ENCODE measurements at places on chromosomes 2 and 18.
A peak's percentile ranks its signal among the peaks of the same experiment; 100 is the strongest.

DNA sequence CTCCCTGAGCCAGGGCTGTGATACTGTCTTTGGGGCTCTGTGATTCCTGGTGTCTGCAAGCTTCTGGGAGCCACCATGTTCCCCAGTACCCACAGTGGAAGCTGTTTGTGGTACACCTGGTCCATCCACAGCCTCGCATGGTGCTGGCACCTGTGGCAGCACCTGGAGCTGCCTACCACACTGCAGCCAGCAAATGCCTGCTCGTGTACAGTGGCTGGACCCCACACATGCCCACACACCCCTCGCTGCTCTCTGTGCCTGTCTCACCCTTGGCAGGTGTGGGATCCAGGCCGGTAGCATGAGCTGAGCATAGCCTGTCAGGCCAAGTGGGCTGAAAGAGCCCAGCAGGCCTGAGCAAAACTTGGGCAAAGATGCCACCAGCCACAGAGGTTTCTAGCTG, 41.8 kb upstream of the CSRNP3 start:
- no peak for DNase-seq

DNA sequence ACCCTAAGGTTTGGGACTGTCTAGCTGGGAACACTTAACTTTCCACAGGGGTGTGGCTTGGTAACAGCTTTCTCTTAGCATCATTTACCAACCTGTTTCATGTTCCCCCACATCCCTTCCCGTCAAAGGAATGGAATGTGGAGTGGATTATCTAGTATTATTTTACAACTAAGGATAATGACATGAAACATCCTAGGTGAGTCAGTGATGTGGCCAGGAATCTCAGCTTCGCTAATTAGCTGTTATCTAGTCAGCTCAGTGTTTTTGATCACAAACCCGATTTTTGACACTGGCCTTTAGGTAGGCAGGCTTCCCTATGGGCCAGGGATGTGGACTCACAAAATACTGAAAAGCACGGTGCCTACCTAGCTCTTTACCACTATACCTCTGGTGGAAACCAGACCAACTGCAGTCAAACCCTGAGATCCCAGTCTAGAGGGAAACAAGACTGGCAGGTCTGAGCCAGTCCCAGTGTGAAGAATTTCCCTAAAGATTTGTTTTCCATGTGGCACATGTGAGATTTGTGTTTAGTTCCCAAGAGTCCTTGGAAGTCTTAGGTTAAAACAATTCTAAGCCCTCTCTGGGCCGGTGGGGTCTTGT, 2.8 kb upstream of the NRP2 start:
- DNase-seq = no peak

GRCh38 chr2:174688079-174688478, 76.2 kb downstream of the CHRNA1 start:
- peak; percentile 69 for DNase-seq

GRCh38 chr18:74622072-74622471, 24.4 kb downstream of the ZNF407 start:
- no peak for DNase-seq

DNA sequence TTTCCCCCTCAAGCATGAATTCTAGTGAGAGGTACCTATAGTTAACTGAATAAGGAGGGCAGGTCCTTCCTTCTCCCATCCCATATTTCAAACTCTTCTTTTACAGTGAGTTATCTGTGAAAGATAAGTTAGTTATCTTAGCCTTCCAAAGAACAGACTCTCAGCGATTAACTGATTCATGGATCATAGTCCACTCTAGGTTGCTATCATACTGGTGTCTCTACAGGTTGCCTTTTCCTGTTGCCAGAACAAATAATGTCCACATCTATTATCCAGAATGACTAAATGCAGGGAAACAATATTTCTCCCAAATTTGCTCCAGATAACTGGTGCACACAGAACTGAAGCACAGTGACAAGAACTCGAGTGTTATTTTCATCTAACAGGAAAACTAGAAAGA, 68.3 kb downstream of the MEP1B start:
- DNase-seq = no peak

GRCh38 chr2:12930391-12930790, 213.7 kb downstream of the TRIB2 start:
- no peak for DNase-seq

DNA sequence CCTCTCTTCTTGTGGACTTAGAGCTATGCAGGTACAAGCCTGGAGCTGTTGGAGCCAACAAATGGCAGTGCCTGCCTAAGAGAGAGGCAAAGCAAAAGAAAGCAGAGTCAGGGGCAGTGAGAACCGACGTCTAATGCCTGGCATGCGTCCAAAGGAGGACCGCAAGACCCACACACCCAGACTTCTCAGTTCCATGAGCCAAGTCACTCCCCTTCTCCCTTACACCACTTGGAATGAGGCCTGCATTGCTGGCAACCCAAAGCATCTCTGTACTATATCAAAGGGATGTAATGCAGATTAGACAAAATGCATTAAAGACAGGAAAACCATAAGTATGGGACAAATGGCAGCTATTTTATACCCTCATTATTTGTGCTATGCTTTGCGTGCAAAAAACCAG, 49.9 kb upstream of the RNU4ATAC start:
- DNase-seq = no peak

- DNase-seq = peak; percentile 62
These were observed 243.6 kb upstream of the EPAS1 start for GRCh38 chr2:46053564-46053963.

- no peak for DNase-seq
These were observed 75.6 kb upstream of the ID2 start for GRCh38 chr2:8606226-8606625.

DNA sequence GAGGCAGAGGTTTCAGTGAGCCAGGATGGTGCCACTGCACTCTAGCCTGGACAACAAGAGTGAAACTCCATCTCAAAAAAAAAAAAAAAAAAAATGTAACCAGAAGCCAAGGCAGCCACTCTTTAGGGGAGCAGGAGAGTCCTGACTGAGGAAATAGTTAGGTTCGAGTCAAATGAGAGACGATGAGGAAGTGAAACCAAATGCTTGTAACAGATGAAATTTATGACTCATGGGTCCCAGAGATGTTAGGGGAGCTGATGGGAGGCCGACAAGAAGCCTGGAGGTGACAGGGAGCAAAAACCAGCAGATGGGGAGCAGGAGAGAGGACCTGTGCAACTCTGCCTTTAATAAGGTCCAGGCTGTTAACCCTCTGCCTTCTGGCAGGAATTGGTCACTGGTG, 756.1 kb upstream of the DDX18 start:
- peak; percentile 29 for DNase-seq

DNA sequence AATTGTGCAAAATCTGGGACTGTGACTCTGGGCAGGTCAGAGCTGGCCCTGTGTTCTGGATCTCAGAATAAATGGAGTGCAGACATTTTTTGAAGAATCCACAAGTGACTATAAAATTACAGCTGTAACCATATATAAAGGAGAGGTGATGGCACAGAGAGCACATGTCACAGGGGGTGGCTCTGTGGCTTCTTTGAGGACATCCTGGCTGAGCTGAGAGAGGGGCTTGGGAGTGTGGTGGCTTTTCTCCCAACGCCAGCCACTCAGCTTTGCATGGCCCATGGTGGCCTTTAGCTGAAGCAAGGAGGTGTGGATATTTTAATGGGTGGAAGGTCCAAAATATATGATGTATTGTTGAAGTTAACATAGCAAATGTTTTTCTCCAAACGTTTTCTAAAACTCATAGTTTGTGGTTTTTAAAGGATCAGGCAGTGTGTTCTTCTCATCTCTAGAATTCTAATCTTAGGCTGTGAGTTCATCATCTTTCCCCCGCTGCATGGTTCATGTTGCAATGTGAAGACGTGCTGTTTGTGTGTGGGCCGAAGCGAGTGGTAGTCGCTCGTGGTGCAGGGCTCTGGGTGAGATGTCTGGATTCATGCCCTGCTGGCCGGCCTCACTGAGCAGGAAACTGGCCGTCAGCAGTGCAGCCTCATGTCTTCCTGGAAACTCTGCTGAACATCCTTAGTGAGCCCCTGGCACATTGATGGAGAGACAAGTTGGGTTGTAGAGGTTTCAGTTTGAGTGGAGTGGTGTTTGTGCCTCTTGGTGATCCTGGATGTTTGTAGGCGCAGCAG, 109.9 kb downstream of the ZNF236 start:
- DNase-seq = peak; percentile 62

DNA sequence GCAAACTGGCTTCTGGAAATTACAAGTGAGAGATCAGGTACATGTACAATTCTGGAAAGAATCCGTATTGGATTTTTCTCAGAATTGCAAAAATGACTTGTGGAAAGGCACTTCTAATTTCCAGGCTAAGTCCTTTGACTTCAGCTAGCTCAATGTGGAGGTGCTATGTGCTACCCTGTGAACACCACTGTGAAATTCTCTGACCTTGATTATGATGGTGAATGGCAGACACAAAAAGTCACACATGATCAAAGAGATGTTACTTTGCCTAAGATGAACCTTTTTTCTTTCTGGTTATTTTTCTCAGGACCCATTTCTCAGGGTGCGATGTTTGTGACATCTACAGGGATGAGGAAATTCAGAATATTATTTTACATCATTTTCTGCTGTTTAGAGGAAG, 856.6 kb upstream of the VRK2 start:
- no peak for DNase-seq

Measured in inflammatory macrophage treated with lipopolysaccharide for 1 hour (primary cell).